ENCODE measurements at places on chromosomes 7 and 10.
A peak's percentile ranks its signal among the peaks of the same experiment; 100 is the strongest.

- no peak for DNase-seq
These were observed 17.3 kb downstream of the GNA12 start for GRCh38 chr7:2826771-2827170.

DNA sequence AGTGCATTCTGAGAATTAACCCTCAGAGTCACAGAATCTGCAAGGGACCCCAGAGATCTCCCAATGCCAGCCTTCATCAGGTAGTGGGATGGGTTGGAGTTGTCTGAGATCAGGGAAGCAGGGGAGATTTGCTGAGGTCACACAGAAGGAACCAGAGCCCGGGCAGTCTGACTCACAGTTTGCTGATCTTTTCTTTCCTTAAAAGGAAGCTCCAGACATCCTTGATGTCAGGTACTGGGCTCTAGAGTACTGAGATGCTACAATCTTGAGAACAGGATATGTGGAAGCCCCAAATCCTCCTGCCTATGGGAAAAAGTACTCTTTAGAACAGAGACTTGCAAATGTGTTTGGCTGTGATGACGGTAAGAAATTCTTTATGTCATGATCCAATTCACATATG, 706 bp downstream of the TBATA start:
- DNase-seq = peak; percentile 52

GRCh38 chr10:14372606-14373005, 41.9 kb upstream of the FRMD4A start:
- no peak for DNase-seq

- no peak for DNase-seq
These were observed 212.0 kb downstream of the PLXNA4 start for GRCh38 chr7:132364226-132364625.

GRCh38 chr7:462173-463103, 57.2 kb downstream of the PDGFA start:
- no peak for DNase-seq

GRCh38 chr10:28975891-28976531, 298.7 kb downstream of the BAMBI start:
- DNase-seq = peak; percentile 90

DNA sequence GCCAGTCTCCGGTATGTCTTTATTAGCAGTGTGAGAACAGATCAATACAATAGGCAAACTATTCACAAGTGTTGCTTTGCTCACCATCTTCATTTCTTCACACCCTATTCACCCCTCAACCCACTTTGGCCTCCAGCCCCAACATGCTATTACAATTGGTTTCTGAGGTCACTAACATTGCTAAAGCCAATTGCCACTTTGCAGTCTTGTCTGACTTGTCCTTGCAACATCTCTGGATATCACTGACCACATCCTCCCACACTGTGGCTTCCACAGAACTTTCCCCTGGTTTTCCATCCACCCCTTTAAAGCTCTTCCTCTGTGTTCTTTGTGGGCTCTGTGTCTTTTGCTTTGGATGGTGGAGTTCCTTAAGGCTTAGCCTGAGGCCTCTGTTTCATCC, 5.2 kb upstream of the APBB1IP start:
- peak; percentile 23 for DNase-seq

DNA sequence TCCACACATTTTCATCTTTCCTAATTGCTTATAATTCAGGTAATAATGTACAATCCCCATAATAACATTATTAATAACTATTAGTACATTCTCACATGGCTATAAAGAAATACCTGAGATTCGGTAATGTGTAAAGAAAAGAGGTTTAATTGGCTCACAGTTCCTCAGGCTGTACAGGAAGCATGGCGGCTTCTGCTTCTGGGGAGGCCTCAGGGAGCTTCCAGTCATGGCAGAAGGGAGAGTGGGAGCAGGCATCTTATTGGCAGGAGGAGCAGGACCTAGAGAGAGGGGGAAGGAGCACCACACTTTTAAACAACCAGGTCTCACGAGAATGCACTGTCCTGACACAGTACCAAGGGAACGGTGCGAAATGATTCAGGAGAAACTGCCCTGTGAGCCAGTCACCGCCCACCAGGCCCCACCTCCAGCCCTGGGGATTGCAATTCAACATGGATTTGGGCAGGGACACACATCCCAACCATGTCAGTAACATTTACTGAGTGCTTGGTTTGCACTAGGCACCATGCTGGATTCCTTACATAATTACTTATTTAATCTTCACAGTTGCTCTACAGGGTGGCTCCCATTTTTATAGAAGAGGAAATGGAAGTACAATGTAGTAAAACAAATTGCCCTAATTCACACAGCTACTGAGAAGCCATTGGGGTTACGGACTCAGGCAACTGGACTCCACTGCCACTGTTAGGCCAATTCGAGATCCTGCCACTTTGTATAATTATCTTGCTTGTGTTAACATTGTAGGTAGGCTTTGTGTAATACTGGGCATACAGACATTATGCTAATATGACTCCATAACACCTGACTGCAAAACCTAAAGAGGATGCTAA, 8.7 kb upstream of the ESYT2 start:
- no peak for DNase-seq

DNA sequence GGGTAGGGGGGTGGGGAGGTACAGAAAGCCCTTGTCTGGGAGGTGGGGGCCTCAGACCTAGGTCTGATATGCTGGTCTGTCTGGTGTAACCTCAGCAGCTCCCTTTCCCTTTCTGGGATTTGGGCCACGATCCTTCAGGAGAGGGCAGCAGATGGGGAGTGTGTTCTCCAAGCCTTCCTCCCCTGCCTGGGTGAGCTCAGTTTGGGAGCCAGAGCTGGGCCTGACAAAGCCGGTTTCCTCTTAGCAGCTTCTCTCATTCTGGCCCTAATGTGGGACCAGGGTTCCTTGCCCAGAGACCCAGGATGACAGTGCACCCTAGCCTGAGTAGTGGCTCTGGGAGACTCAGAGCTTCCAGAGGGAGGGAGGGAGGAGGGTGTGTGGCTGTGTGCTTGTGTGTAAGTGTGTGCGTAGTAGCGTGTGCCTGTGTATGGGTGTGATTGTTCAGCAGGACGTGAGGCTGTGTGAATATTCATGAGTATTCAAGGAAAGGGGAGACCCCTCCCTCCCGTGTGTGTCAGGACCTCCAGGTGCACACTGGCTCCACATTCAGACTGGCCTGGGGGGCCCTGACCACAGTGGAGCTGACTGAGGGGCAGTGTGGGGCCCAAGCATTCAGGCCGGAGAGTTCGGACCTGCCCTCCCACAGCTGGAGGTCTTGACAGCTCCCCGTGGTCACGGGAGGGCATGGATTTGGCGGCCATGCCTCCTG, 96.5 kb downstream of the ZMIZ1 start:
- DNase-seq = no peak

- DNase-seq = peak; percentile 34
These were observed 9.5 kb upstream of the WDR11 start for GRCh38 chr10:120841522-120842189.

GRCh38 chr10:43944381-43945093, 295.9 kb upstream of the ZNF32 start:
- DNase-seq = no peak

GRCh38 chr10:71863203-71863602, 12.2 kb upstream of the PSAP start:
- no peak for DNase-seq

- DNase-seq = no peak
These were observed 167.7 kb upstream of the KCTD7 start for GRCh38 chr7:66460921-66461361.

DNA sequence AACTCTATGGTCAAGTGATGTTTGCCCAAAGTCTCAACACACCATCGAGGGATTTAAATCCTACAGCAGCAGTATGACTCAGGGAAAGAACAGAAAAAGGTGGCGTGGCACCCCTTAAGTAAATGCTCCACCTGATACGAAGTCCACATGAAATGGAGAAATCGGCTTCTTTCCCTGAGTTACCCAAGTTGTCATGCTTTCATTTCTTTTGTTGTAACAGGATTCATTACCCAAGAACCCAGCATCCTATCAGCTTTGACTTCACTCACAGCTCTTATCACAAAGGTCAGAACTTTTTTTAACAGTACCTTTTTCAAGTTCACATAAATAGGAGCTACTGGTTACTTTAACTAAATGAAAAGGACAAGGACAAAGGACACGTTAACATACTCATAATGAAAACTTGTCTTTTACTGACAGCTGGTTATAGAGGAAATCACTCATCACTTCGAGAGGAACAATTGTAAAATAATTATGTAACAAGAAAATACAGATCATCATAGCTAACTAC, 219.8 kb upstream of the FRMD4A start:
- DNase-seq = no peak

GRCh38 chr10:100368721-100369120, 21.7 kb downstream of the SCD start:
- no peak for DNase-seq

DNA sequence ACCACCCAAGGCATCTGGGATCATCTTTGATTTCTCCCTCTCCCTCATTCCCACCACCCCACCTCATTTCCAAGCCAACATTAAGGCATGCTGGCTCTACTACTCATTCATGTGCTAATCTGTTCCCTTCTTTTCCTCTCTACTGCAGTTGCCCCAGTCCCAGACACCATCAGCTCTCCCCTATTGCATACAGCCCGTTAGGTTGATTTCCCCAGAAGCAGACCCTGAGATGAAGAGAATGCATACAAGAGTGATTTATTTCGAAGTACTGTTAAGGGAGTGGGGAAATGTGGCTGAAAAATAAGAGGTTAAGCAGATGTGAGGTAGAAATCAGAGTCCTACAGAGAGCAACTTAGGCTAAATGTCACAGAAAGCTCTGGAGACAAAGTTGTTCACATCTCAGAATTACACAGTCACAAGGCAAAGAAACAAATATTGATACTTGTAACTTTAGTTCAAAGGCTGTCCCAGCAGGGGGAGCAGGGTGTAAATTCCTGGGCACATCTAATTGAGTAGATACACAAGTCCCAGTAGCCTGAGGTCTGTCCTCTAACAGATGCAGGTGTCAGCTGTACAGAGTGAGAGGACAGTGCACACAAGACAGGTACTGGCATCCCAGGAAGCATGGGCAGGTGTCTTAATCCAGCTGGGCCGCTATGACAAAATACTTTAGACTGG, 20.9 kb downstream of the AKR1D1 start:
- DNase-seq = no peak

GRCh38 chr7:147400925-147401324, 1189.6 kb upstream of the C7orf33 start:
- no peak for DNase-seq

DNA sequence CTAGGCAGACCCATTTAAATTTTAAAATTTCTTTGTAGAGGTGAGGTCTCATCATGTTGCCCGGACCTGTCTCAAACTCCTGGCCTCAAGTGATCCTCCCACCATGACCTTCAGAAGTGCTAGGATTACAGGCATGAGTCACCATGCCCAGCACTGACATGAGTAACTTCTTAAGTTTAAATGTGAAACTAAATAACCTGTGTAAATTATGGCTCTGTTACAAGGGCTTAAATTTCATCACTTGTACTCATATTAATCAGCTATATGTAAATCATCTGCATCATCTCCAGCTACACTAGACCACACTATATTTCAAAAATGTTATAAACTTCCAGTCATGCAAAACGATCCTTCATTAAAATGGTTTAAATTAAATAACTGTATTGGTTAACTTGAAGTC, 56.1 kb downstream of the ATAD1 start:
- DNase-seq = peak; percentile 75

GRCh38 chr7:123598657-123599056, 3.0 kb upstream of the ASB15 start:
- DNase-seq = no peak

GRCh38 chr7:139657725-139658124, 120.1 kb downstream of the HIPK2 start:
- DNase-seq = no peak

- no peak for DNase-seq
These were observed 23.3 kb downstream of the NEUROG3 start for GRCh38 chr10:69549959-69550358.

- DNase-seq = no peak
These were observed 545.8 kb upstream of the NRP1 start for GRCh38 chr10:33880291-33880690.

DNA sequence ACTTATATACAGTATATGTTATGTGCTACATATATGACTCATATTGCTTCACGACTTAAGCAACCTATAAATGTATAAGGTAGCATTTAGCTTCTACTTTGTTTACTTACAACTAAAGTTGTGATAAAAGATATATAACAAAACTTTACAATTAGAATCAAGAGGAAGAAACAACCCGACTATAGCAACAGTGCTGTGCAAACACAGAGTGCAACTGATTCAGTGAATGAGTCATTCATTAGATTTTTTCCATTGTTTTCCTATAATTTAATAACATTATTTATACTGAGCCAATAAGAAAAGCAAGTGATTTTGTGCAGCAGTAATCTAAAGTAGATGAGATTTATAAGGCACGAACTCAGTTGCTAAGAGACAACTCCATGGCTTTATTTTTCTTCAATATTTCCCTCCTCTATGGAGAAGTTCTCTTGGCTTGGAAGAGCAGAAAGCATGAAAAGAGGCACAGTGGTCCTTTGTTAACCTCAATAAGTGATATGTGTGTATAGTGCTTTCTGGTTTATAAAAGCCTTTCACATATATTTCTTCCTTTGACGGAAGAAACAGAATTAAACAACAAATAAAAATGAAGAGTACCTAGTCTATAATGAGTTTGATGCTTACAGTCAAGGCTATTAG, 19.8 kb downstream of the CEP41 start:
- DNase-seq = peak; percentile 37

DNA sequence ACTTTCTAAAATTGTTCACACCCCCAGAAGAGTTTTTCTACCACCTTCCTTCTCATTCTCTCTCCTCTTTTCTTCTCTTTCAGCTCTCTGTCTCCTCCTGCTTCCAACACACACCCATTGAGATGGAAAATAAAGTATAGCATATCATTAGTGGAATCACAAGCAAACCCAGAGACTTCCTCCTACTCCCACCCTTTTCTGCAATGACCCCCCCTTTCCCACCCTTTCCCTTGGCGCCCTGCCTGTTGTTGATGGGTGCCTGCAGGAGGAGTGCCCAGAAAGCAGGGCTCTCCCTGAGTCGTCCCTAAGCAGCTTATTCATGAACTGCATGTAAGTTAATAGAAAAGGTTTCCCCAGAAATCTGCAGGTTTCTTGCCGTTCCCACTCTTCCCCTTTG, 300.0 kb downstream of the PLXNA4 start:
- no peak for DNase-seq

GRCh38 chr10:17527514-17528146, 73.2 kb upstream of the ST8SIA6 start:
- DNase-seq = peak; percentile 91

DNA sequence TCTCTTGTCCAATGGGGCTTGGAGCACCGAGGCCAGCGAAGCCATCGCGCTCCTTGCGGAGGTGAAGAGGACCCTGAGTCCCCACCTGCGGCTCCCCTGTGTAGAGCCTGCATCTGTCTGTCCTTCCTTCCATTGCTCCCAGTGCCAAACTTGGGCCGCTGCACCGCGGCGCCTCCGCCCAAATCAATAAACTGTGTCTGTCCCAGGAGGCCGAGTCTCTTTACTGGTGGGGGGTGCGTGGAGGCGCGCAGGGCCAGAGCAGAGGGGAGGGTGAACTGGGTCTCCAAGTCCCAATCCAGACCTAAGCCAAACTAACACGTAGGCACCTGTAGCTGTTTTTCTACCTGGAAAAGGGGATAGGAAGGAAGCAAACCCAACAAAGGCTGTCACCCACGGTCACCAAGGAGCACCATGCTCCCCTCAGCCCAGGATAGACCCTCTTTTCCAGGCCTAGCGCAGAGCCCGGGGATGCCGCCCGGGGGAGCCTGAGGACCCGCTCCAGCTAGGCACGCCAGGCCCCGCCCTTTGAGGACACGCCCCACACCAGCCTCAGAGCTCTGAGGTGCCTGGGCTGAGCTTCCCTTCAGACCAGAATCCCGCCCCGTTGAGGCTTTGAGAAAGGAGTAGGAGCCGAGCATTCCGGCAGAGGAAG, 1.2 kb upstream of the CHAT start:
- no peak for DNase-seq
